ENCODE measurements at places on chromosomes 6 and 20. TPM values are rescaled to one million over a fixed set of nuclear protein-coding genes. Genes with fewer than 3 reads are reported as not detected.

Gene ENPP3
- not detected for total RNA-seq

- DNase-seq = no peak
Measured at GRCh38 chr6:10778230-10778629, 30.6 kb downstream of the TMEM14B start.

Gene TSBP1
- total RNA-seq = not detected

DNA sequence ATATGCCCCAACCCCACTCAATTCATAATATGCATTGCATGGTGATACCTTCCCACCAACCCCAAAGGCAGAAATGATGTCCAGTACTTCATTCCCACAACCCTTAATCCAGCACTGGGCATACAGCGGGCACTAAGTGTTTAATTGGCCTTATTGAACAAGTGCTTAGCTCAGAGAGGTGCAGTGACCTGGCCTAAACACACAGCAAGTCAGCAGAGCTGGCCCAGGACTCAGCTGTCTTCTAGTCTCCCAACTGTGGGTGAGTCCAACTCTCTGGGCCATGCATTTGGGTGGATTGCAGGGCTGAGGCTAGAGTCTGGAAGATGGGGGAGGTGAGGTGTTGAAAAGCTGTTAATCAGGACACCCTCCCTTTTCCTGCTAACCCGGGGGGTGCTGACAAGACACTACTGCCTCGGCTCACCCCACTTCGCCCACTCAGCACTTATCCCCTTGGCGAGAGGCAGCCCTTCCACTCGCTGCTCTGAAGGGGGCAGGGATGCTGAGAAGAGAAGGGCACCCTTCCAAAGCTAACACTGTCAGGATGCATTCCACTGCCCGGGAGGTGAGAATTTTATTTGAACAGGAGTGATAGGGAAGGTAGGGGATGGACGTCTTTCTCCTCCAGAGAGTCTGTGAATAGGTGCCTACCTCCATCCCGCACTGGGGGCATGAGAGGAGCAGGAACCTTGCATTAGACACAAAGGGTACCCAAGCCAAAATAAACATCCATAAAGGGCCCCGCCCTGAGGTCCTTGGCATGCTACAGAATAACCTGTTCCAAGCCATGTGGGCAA lies 14.2 kb downstream of the KCNK5 start:
- DNase-seq = no peak

GRCh38 chr6:15427331-15428070 lies 181.6 kb downstream of the JARID2 start:
- no peak for DNase-seq
